Natural killer cell treated with Interleukin-12 subunit alpha and Interleukin-12 subunit beta and Interleukin-15 and Interleukin-18, amount 100 ng/mL, for 72 hours (primary cell): ENCODE measurements at places on chromosomes 3 and 15. TPM values are rescaled to one million over a fixed set of nuclear protein-coding genes. Genes with fewer than 3 reads are reported as not detected.

DNA sequence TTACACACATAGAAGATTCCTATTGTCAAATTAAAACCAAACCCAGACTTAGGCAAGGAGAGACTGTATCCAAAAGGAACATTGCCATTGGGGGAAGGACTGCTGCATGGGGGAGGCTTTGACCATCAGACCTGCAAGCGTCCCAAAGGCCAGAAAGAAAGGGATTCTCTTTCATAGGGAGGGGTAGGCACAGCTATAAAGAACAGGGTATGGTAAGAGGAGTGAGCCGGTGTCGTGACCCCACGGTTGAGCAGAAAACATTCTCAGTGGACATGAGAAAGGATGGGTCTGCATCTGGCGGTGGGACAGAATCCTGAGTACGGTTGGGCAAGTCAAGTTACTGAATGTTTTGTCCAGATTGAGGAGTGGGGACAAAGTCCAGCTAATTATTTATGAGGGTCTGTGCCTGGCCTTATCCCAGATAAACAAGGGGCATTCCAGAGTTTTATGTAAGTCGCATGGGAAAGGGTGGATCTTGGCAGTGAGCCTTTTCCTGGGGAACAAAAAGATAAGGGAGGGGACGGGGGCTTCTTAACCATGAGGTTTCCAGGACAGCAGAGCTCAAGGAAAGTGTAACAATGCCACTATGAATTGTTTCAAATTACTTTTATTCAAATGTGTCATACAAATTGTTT is 357.8 kb downstream of the OCA2 start:
- H3K27me3 ChIP-seq: no peaks in the 10 kb centered on the region
- H3K36me3 ChIP-seq: peaks cover 5% of the 10 kb centered on the region
- no peaks in the 10 kb centered on the region for H3K4me1 ChIP-seq
- no peak overlapping the region for H3K4me3 ChIP-seq
- no peak overlapping the region for H3K27ac ChIP-seq

GRCh38 chr3:142027735-142028134 is 121.6 kb downstream of the TFDP2 start:
- H3K4me1 ChIP-seq: peaks cover 24% of the 10 kb centered on the region
- no peak for DNase-seq
- H3K27me3 ChIP-seq: no peaks in the 10 kb centered on the region
- peak overlapping the region; percentile 87 for H3K4me3 ChIP-seq
- peak overlapping the region; percentile 73 for H3K27ac ChIP-seq

GP5 gene
- 0.24 TPM for total RNA-seq

DNA sequence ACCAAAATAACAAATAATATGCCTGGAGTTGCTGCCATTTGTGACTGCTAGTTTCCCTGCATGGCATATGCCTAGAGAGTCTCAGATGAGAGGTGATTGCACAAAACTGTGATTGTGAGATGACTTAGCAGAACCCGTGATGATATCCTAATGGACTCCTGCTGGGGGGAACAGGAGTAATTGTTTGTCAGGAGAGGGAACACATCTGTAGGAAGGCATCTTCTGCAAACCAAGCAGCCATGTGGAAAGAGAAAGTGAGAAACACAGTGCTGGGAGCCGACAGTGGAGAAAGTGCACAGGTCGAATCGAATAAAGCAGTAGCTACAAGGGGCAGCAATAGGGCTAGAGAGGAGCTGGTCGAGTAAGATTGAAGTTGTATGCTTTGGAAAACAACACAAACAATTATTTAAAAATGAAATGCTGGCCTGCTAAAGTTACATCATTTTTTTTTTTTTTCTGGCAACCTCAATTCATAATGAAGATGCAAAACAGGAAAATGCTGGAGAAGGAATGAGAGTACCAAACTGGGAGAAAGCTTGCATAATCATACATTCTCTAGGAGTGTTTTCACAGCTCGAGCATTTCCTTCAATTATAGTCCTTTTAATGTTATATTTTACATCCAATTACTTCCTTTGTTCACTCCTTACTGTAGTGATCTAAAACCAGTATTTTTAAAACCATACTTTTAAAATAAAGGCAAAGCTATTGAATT is 494.2 kb upstream of the AGTR1 start:
- H3K4me1 ChIP-seq: no peaks in the 10 kb centered on the region
- DNase-seq: no peak

P2RY14 gene
- 2.0 TPM for total RNA-seq

- peaks cover 15% of the 10 kb centered on the region for H3K36me3 ChIP-seq
- no peaks in the 10 kb centered on the region for H3K4me1 ChIP-seq
- no peak overlapping the region for H3K4me3 ChIP-seq
- no peak overlapping the region for H3K27ac ChIP-seq
- no peaks in the 10 kb centered on the region for H3K27me3 ChIP-seq
- no peak for DNase-seq
Observed at GRCh38 chr15:41004490-41004889, 51.2 kb downstream of the CHAC1 start.

- no peak overlapping the region for H3K27ac ChIP-seq
- no peaks in the 10 kb centered on the region for H3K4me1 ChIP-seq
- no peaks in the 10 kb centered on the region for H3K36me3 ChIP-seq
- no peaks in the 10 kb centered on the region for H3K27me3 ChIP-seq
Observed at GRCh38 chr3:84141571-84141970, 817.2 kb upstream of the CADM2 start.

- no peak for DNase-seq
- H3K36me3 ChIP-seq: no peaks in the 10 kb centered on the region
- H3K4me1 ChIP-seq: no peaks in the 10 kb centered on the region
Observed at GRCh38 chr3:152496286-152496685, 227.6 kb downstream of the MBNL1 start.

CD96 gene
- 152 TPM for total RNA-seq

DNA sequence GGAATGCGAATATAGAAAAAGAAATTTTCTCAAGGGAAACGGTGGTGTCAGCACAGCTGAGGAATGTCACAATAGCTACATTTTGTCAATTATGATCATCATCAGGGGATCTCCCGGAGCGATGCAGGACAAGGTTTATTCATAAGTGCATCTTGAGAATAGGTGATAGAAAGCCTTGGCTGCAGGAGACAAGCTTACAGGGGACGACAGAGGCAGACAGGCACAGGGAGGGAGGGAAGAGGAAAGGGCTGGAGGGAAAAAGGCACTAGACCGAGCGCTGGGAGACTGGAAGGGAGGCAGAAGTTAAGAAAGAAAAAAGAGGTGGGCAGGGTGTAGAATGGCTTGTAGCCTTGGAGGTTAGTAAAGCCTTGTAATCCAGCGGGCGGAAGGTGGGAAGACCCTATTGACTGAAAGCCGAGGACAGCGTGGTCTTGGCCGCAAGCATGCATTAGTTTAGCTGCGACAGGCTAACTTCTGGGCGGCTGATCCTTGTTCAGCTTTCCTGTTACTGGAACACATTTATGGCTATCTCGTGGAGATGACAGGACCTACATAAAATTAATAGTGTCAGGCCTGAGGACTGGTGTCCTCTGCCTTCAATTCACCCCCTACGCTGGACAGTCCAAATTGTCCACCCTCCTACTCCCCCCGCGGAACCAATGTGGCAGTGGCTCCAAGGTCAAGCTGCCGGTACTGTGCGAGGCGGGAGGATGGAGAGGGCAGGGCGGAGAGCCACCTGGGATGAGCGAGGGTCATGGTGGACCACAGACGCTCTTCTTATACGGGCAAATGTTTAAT is 1.4 kb upstream of the NECTIN3 start:
- H3K27me3 ChIP-seq: peaks cover 37% of the 10 kb centered on the region
- H3K4me1 ChIP-seq: peaks cover 29% of the 10 kb centered on the region
- DNase-seq: no peak
- H3K27ac ChIP-seq: peak overlapping the region; percentile 84

DNA sequence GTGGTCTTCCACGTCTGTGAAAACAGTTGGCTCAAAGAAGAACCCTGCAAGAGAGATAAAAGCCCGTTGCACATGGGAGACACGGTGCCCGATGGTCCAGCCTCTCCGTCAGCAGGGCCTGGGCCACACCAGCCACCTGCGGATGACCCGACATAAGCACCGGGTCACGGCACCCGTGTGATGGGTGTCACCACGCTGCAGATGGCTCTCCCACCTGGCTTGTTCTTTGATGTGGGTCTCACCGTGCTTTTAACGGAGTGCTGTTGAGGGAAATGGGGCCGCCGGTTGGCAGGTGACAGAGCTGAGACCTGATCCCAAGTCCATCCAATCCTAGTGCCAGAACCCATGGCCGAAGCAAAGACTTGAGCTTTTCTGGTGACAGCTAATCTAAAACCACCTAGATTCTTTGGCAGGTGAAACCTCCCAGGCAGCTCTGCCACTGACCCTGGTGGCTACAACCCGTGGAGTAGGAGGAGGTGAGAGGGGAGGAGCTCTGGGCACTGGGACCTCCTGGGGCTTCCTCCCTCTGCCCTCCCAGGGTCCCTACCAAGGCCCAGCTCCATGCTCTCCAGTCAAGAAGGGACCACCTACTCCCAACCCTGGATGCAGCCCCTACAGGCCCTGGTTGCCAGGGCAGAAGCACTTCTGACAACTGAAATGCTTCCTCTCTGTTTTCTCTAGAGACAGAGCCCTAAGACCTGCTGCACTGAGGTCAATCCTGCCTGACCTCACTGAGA is 23.4 kb upstream of the SLC41A3 start:
- peak; percentile 44 for DNase-seq
- no peaks in the 10 kb centered on the region for H3K36me3 ChIP-seq
- H3K27ac ChIP-seq: no peak overlapping the region
- no peaks in the 10 kb centered on the region for H3K27me3 ChIP-seq

FEZF2 gene
- total RNA-seq: not detected

DNA sequence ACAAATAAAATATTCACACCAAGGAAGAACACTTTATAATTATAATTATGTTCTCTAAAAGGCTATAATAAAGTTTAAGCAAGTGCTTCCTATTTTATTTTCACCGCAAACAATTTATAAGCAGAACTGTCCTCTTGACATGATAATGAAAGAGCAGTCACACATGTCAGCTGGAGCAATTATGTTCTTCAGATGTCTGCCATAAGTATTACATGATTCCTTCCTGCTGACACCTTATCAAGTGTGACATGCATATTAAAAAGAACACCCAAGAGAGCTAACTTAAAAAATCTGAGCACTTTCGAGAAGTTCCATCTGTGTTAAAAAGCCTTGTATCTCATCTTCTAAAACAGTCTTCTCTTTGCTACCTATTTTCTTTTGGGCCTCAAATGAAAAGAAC is 249.5 kb downstream of the SQOR start:
- DNase-seq: no peak
- no peaks in the 10 kb centered on the region for H3K27me3 ChIP-seq
- H3K4me3 ChIP-seq: no peak overlapping the region

MGA gene
- total RNA-seq: 54.8 TPM

DNAJB8 gene
- not detected for total RNA-seq

- no peak for DNase-seq
- H3K4me1 ChIP-seq: peaks cover 43% of the 10 kb centered on the region
- no peak overlapping the region for H3K4me3 ChIP-seq
- no peaks in the 10 kb centered on the region for H3K27me3 ChIP-seq
- H3K36me3 ChIP-seq: peaks cover 6% of the 10 kb centered on the region
Observed at GRCh38 chr3:45606991-45607712, 12.6 kb downstream of the LIMD1 start.

ACVR2B gene
- total RNA-seq: 3.1 TPM

GRCh38 chr3:69008980-69009379 is 4.5 kb downstream of the EOGT start:
- no peak overlapping the region for H3K27ac ChIP-seq
- DNase-seq: no peak
- no peaks in the 10 kb centered on the region for H3K27me3 ChIP-seq

RPN1 gene
- total RNA-seq: 205 TPM

GRCh38 chr15:69478259-69478781 is 25.7 kb downstream of the RPLP1 start:
- H3K4me1 ChIP-seq: peaks cover 21% of the 10 kb centered on the region
- peaks cover 6% of the 10 kb centered on the region for H3K27me3 ChIP-seq
- H3K4me3 ChIP-seq: no peak overlapping the region

DNA sequence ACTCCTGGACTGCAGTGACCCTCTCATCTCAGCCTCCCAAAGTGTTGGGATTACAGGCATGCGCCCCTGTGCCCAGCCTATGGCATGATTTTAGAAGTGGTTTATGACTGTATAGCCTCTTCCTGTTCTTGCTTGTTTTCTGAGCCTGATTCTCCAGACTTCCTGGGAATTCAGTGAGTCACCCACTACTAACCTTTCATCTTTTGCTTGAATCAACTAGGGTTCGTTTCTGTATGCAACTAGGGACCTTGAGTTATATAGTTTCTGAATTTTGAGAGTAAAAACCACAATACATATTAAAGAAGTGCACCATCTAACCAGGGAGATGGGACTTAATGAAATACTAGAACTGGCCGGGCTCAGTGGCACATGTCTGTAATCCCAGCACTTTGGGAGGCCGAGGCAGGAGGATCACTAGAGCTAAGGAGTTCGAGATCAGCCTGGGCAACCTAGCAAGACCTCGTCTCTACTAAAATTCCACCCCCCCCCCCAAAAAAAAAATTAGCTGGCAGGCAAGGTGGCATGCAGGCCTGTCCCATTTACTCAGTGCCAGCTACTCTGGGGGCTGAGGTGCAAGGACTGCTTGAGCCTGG is 76.0 kb downstream of the ZNF609 start:
- DNase-seq: no peak
- H3K27me3 ChIP-seq: no peaks in the 10 kb centered on the region
- H3K4me3 ChIP-seq: no peak overlapping the region
- no peaks in the 10 kb centered on the region for H3K36me3 ChIP-seq
- H3K4me1 ChIP-seq: peaks cover 43% of the 10 kb centered on the region

DNA sequence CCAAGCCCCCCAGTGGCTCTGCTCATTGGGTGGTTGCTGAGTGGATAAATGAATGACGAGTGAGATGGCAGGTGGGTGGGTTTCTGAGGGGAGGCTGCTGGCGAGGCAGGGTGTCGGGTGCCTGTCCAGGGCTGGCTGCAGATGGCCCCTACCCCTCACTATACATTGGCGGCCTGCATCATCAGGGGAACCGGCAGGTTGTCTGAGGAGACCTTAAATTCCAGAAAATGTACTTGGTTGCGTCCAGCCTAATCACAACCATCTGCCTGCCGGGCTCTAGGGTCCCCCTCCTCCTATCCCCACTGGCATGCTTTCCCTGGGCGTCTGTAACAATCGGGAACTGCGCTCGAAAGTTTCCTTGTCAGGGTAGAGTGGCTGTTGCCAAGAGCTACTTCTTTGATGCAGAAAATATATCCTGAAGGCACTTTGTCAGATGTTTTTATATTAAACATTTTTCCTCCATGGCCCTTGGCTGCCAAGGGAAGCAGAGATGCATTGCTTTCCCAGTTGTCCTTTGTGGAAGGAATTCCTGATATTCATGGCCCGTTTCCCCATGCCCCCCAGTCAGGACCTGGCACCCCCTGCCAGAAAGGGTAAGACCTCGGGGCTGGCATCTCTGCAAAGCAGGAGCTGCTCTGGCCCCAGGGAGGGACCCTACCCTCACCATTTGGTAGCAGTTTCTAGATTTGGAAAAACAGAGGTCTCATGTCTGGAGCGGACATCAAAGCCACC is 22.9 kb downstream of the SMAD6 start:
- H3K27me3 ChIP-seq: peaks cover 5% of the 10 kb centered on the region
- H3K4me1 ChIP-seq: peaks cover 2% of the 10 kb centered on the region
- no peak for DNase-seq
- H3K36me3 ChIP-seq: no peaks in the 10 kb centered on the region

GPX1 gene
- total RNA-seq: 107 TPM

- peak; percentile 80 for DNase-seq
- peak overlapping the region; percentile 96 for H3K27ac ChIP-seq
- no peaks in the 10 kb centered on the region for H3K27me3 ChIP-seq
- peak overlapping the region; percentile 95 for H3K4me3 ChIP-seq
- H3K4me1 ChIP-seq: peaks cover 44% of the 10 kb centered on the region
Observed at GRCh38 chr15:52678468-52679231, 538 bp downstream of the ATOSA start.

ZBTB11 gene
- total RNA-seq: 27.7 TPM
